ENCODE measurements at places on chromosomes 12 and 14. TPM values are rescaled to one million over a fixed set of nuclear protein-coding genes. Genes with fewer than 3 reads are reported as not detected.

Gene TAS2R30
- 9.9 TPM for total RNA-seq

DNA sequence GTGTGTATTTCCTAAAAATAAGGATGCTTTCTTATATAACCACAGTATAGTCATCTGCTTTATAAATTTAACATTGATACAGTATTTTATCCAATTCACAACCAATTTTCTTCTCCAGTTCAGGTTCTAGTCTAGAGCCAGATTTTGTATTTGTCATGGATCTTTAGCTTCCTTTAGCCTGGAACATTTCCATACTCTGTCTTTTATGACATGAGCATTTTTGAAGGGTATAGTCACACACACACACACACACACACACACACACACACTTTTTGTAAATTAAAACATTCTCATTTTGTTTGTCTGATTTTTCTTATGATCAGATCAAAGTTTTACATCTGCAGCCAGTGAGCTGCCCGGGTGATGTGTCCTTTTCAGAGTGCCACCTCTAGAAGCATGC, 25.4 kb downstream of the CGRRF1 start:
- no peaks in the 10 kb centered on the region for H3K27me3 ChIP-seq
- peaks cover 8% of the 10 kb centered on the region for H3K36me3 ChIP-seq
- no peaks in the 10 kb centered on the region for H3K4me1 ChIP-seq
- H3K4me3 ChIP-seq: no peak overlapping the region
- no peak for DNase-seq

- no peaks in the 10 kb centered on the region for H3K4me1 ChIP-seq
- H3K36me3 ChIP-seq: no peaks in the 10 kb centered on the region
- H3K27me3 ChIP-seq: no peaks in the 10 kb centered on the region
- H3K4me3 ChIP-seq: no peak overlapping the region
- no peak overlapping the region for H3K27ac ChIP-seq
- no peak for DNase-seq
Measured at GRCh38 chr12:64595863-64596793, 14.2 kb upstream of the RASSF3 start.

GRCh38 chr12:6041891-6042290, 82.6 kb downstream of the VWF start:
- H3K4me3 ChIP-seq: no peak overlapping the region
- no peak overlapping the region for H3K27ac ChIP-seq
- H3K27me3 ChIP-seq: no peaks in the 10 kb centered on the region

DNA sequence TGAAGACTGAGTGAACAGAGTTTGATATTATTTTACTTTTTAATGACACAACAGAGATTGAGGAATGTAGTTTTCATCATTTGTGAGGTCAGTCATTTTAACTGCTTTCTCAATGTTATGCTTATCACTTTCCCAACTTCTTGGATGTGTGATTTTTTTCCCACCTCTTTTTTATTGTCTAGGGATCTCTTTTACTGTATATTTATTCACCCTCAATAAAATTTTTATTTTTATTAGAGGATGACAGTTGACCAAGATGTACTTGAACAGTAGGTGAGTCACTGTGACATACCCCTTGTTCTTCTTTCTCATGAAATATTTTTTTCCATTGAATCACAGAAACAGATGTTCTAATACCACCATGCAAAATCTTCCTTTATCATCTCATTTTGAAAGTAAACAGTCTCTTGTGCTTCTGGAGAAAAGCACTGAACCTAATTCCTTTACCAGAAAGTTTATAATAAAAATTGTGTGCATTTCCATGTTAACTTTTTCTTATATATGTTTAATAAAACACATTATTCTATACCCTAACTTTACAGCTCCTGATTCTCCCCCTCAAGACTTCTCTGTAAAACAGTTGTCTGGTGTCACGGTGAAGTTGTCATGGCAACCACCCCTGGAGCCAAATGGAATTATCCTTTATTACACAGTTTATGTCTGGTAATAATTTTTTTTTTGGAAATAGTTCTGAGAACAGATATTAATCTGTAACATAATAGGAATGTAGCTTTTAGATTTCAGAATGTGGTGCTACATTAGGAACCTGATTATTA, 65.9 kb downstream of the PTPRQ start:
- no peaks in the 10 kb centered on the region for H3K27me3 ChIP-seq
- no peak overlapping the region for H3K27ac ChIP-seq
- no peak overlapping the region for H3K4me3 ChIP-seq
- H3K36me3 ChIP-seq: no peaks in the 10 kb centered on the region

DNA sequence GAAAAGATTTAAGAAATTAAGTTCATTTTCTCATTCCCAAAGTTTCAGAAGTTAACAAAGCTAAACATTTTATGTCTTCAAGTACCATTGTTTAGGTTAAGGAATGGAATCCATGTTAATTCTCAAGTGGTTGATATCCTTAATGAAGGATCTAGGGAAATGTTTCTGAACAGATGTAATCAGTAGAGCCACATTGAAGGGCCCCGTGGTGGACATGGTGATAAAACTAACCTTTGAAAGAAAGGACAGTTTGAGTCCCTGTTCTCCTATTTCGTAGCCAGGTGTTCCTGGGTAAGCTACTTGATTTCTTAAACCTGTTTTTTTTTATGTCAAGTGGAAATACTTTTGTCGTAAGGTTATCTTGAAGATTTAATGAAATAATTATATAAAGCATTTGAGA, 4.6 kb downstream of the PPM1A start:
- no peak for DNase-seq
- H3K27ac ChIP-seq: no peak overlapping the region
- H3K36me3 ChIP-seq: no peaks in the 10 kb centered on the region
- no peaks in the 10 kb centered on the region for H3K27me3 ChIP-seq
- peaks cover 20% of the 10 kb centered on the region for H3K4me1 ChIP-seq

GRCh38 chr14:20412876-20413743, at the start of gene TEP1:
TSS of gene TEP1 (minus strand) at chr14:20413501. CDS start at chr14:20408439, 5,062 bp downstream.
- peaks cover 4% of the 10 kb centered on the region for H3K36me3 ChIP-seq
- no peaks in the 10 kb centered on the region for H3K27me3 ChIP-seq
- H3K4me3 ChIP-seq: peak within 1 kb of the TSS; percentile 74
- peak; percentile 95 for DNase-seq
- no peaks in the 10 kb centered on the region for H3K4me1 ChIP-seq
- peak within 1 kb of the TSS; percentile 94 for H3K27ac ChIP-seq

DNA sequence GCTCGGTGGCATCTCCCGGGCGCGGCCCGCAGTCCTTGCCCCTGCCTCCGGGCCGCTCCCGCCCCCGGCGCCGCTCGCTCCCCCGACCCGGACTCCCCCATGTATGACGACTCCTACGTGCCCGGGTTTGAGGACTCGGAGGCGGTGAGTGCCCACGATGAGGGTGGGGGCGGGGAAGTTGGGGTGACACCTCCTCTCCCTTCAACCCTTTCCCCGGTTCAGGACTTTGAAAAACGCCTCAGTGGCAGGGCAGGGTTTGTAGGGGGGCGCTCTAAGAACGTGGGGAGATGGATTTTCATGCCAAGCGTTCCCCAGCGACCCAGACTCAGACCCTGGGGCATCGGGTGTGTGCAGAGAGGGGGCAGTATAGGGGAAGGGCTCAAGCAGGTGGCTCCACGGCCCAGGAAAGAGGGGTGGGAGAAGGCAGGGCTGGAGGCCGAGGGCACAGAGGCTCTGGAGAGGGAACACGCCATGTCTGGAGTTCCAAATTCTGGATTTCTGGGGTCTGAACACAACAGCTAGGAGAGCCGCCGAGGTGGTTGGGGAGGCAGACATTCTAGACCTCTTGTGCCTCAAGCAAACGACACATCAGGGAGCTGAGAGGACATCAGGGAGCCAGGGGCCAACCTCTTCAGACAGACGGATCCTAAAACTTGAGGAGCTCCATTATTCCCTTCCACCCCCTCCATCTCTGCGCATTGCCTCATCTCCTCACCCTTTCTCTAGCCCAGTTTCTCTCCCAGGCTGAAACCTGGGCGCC, 715 bp downstream of the CACNB3 start:
- peak; percentile 20 for DNase-seq
- H3K4me3 ChIP-seq: peak overlapping the region; percentile 79
- H3K4me1 ChIP-seq: peaks cover 24% of the 10 kb centered on the region
- H3K27ac ChIP-seq: no peak overlapping the region
- H3K27me3 ChIP-seq: no peaks in the 10 kb centered on the region

- peak; percentile 70 for DNase-seq
- H3K27ac ChIP-seq: no peak within 1 kb of the TSS
Measured at GRCh38 chr14:69574263-69574953, at the start of gene CCDC177. TSS of gene CCDC177 (minus strand) at chr14:69574871. CDS start at chr14:69573622, 1,249 bp downstream.

DNA sequence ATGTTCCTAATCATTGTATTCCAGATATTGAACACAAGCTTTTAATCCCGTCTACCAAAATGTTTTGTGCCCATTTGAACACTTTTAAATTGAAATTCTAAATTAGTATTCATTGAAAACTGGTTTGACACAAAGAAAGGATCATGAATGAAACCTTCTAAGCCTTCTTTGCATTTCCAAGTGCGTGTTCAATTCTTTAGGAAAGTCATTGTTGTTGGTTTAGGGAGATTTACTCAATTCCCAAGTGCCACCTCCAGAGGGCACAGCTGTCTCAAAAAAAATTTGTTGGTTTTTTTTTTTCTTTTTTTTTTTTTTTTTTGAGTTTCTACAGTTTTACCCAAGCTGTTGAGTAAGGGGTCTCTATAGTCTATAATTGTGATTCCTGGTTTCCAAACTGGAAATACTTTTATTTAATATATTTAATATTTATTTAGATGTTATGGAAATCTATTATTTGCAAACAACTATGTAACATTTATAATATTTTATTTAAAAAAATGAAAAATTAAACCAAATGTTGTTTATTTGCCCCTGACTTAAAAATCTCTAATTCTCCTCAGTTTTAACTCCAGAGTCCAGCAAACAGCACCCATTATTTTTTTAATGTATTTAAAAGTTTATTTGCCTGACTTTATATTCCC, 79.9 kb downstream of the NEDD1 start:
- H3K36me3 ChIP-seq: no peaks in the 10 kb centered on the region
- H3K4me3 ChIP-seq: no peak overlapping the region
- H3K4me1 ChIP-seq: no peaks in the 10 kb centered on the region
- DNase-seq: no peak
- H3K27me3 ChIP-seq: no peaks in the 10 kb centered on the region

GRCh38 chr12:106025129-106025528, 113.6 kb downstream of the NUAK1 start:
- no peaks in the 10 kb centered on the region for H3K27me3 ChIP-seq
- H3K4me3 ChIP-seq: no peak overlapping the region
- no peak overlapping the region for H3K27ac ChIP-seq

Gene LHX5
- not detected for total RNA-seq

- no peaks in the 10 kb centered on the region for H3K36me3 ChIP-seq
- no peak overlapping the region for H3K27ac ChIP-seq
- H3K4me1 ChIP-seq: no peaks in the 10 kb centered on the region
Measured at GRCh38 chr12:49636979-49637755, 13.8 kb downstream of the PRPF40B start.

- H3K27me3 ChIP-seq: no peaks in the 10 kb centered on the region
- no peak overlapping the region for H3K27ac ChIP-seq
- H3K4me1 ChIP-seq: no peaks in the 10 kb centered on the region
Measured at GRCh38 chr12:5493018-5493417, 61.1 kb downstream of the NTF3 start.

Gene EPYC
- not detected for total RNA-seq

DNA sequence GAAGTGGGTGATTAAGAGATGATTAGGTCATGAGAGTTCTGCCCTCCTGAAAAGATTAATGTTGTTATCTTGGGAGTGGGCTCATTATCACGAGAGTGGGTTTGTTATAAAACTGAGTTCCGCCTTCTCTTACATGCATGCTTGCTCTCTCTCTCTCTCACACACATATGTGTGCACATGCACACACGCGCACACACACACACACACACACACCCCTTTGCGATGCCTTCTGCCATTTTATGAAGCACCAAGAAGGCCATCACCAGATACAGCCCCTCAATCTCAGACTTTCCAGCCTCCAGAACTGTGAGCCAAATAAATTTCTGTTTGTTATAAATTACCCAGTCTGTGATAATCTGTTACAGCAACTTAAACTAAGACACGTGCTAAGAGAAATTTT, 5.7 kb upstream of the SLC41A2 start:
- no peak overlapping the region for H3K4me3 ChIP-seq
- H3K4me1 ChIP-seq: peaks cover 6% of the 10 kb centered on the region
- no peak overlapping the region for H3K27ac ChIP-seq
- no peaks in the 10 kb centered on the region for H3K27me3 ChIP-seq

Gene FAM186B
- 1.0 TPM for total RNA-seq

GRCh38 chr12:5830111-5830510, 114.9 kb downstream of the ANO2 start:
- DNase-seq: no peak
- no peak overlapping the region for H3K4me3 ChIP-seq
- H3K27me3 ChIP-seq: no peaks in the 10 kb centered on the region
- H3K4me1 ChIP-seq: no peaks in the 10 kb centered on the region
- H3K36me3 ChIP-seq: no peaks in the 10 kb centered on the region
- no peak overlapping the region for H3K27ac ChIP-seq
